Caki2 (cell line): ENCODE measurements at places on chromosomes 7 and 10.
A peak's percentile ranks its signal among the peaks of the same experiment; 100 is the strongest.

GRCh38 chr10:17873946-17874345 is 64.8 kb downstream of the MRC1 start:
- no peak for DNase-seq

- DNase-seq, result peak; percentile 27
These were observed 110.8 kb upstream of the LRGUK start for GRCh38 chr7:134016223-134016941.

- DNase-seq, result no peak
These were observed 42.0 kb downstream of the SHH start for GRCh38 chr7:155770241-155770640.

- no peak for DNase-seq
These were observed 26.9 kb upstream of the OR9A4 start for GRCh38 chr7:141889321-141889720.

GRCh38 chr7:39085590-39086049 is 107.9 kb downstream of the POU6F2 start:
- no peak for DNase-seq

DNA sequence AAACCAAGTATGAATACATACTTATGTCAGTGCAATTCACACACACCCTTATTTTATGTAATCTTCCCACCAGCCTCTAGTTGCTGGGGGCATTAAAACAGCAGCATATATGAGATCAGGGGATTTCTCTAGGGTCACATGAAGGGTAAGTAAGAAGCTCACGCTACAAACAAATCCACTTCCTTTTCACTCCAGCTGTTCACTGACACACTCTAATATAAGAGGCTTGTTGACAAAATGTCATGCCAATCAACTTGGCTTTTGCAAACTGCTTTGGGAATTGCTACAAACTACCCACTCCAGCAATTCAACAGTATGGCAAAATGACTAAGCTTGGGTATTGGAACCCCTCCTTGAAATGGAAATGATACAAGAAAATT is 10.3 kb downstream of the FAM3C start:
- DNase-seq, result no peak

DNA sequence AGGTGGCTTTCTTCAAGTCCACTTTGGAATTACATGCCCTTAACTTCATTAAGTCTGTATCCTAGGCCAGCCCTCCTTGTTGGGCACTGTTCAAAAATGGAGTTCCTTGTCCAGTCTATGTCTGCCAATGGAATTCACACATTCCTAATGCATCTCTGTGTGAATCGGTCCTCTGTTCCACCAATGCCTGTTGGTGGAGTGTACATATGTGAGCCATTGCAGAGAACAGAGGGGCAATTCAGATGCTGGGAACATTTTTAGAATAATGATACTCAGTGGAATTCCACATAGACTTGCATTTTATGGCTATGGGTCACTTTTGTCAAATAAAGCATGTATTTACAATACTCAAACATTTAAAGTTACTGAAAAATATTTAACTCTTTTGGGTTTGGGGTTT is 108.3 kb downstream of the COL28A1 start:
- no peak for DNase-seq

DNA sequence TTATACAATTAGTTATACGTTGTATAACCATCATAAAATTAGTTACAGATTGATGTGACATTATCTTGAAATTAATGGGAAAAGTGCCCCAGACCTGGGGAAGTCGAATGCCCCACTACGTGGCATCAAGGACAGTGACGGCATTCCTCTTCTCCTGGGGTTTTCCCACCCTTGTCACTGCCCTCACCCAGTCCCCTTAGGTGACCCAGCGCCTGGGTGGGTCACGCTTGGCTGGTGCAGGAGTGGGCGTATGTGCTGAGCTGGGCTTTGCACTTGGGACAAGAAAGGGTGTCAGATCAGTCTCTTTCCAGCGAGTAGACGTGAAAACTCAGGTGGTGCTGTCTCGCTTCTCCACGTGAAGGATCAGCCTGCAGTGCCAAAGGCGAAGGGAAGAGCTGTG is 7.6 kb downstream of the FOXK1 start:
- DNase-seq, result peak; percentile 70

DNA sequence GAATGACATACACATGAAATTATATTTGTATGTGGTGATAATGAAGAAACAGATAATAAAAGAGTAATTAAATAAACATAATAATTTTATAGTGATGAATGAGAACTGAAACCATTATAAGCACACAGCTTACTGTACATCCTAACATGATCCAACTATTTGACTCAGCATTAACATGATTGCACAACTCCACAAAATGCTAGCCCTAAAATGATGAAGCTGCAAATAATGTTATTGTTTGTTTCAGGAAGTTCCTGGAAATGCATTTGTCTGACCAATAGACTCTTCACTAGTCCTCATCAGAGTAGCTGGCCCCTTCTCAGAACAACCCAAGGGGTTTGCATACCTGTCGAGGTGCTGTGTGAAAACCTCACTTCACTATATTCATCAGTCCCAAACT is 115.5 kb downstream of the RTKN2 start:
- no peak for DNase-seq

DNA sequence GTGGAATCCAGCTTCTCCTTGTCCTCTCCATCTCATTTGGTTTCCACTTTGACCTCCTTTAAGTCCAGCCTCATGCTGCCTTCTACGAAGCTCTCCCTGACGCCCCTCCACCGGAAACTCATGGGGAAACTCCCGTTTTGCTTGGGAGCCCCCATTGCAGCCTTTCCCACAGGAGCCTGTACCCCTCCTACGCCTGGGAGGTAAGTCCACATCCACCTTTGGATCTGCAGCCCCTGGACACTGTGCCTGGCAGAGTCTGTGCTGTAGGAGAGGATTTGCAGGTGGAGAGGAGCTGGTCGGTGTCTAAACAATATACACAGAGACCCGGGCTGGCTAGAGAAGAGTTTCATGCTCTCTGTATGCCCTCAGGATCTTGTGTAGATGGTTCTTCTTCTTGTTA is 296.1 kb downstream of the GLRX3 start:
- DNase-seq, result no peak

- DNase-seq, result peak; percentile 44
These were observed 2.7 kb downstream of the MXI1 start for GRCh38 chr10:110209926-110210673.

- no peak for DNase-seq
These were observed 53.0 kb upstream of the HABP2 start for GRCh38 chr10:113499806-113500205.

DNA sequence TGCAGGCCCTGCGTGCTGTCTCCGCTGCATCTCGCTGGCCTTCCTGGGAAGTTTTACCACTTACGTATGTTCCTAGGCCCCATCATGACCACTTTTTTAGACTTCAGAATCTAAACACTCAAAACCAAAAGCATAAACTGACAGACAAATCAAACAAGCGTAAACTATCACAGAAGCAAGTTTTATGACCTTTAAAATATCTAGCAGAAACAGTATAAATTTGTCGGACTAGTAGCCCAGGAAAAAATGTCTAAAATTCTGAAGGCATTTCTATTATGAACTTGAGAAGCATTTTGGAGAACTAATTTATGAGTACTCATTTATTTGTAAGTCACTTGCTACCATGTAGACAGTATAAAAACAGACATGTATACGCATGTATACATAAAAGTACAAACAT is 10.6 kb downstream of the LRRC27 start:
- no peak for DNase-seq

DNA sequence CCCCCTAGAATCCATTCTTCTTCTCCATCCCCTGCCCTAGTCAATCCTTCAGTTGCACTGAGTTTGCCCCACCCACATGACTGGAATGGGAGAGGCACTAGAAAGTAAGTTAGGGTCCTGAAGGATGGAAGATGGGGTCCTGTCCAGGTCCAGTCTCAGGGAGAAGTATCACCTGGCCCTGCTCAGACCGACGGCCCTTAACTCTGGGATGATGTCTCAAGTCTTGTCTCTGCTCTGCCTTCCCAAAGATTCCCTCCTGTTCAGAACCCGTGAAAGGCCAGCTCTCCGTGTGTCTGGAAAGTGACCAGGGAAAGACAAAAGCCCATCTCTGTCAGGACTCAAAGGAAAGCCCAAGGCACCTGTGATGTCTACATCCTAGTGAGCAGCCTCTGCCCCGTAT is 88.8 kb downstream of the OAT start:
- DNase-seq, result no peak

DNA sequence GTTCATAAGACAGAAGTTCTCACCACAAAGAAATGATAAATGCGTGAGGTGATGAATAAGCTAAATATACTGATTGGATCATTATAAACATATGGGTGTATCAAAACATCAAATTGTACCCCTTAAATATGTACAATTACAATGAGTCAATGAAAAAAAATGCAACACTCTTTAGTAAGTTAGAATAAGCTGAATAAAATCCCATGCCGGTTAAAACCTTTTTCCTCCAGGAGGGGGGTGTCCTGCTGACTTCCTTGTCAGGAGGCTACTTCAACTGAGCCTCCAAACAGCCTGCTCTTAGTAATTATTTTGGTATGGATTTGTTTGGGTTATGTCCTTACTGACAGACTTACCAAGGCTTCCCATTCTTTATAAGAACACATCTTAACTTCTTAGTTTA is 649.1 kb downstream of the INHBA start:
- DNase-seq, result no peak

DNA sequence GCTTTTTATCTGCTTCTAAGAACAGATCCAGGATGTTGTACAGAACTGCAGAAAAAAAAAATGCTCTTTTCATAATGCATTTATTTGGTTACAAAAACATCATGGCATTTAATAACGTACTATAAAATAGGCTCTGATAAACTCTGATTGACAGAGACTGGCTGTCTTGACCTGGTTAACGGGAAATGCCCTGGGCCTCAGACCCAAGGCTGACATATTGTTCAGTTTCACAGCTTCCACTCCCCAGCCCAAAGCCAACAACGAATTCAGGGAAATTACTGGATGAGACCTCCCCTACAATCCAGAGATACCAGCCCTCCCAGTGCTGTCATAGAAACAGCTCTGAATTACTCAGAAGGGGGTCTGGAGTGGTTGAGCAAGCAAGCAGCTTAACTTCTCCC is 260.1 kb downstream of the CREB5 start:
- DNase-seq, result no peak

DNA sequence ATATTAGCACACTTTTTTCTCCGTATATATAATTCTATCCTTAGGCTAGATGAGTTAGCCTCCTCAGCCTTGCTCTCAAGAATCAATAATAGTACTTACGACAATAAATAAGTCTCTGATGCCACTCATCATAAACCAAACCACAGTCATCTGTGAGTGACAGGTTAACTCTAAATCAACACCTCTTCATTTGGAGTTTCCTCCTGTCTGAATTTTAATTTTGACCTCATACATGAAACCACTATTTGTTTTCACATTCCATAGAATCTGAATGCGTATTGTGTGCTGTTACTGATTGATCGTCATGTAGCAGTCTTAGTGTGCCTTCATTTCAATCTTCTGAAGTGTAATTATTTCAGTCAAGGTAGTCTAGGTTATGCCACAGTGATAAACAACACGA is 85.8 kb downstream of the HGF start:
- DNase-seq, result peak; percentile 12

DNA sequence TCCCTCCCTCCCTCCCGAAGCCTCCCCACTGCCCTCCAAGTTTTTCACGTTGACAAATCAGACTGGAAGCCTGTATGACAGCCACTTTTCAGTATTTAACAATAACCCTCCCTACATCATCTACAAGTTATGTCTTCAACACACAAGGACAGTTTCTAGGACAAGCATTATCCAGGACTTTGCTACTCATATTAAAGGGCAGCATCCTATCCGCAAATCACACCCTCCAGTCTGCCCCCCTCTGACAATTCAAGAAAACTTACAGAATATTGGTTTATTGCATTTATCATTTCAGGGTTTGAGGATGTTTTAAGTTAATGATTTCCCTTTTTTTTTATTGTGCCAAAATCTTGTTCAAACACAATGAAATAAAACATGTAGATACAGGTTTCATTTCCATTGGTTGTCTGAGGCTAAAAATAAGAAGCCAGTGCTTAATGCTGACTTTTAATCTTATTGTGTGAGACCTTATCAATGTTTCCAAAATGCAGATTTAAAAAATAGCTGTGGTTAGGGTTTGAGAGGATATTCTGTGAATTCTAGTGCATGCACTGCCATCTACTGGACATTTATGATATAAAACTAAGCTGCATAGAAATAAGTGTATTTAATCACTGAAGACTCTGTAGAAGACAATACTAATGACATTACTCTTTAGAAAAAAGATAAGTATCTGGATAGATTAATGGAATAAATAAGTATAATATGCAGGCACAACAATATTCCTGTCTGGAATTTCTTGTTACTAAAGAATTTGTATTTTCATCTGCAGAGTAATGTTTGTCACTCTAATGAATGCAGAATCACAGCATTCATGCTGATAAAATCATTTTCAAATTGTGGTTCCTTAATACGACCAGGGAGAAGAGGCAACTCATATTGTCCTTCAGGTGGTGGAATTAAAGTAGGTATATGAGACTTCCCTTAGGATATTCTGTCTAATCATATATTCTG is 64.1 kb downstream of the CAV1 start:
- peak; percentile 41 for DNase-seq

DNA sequence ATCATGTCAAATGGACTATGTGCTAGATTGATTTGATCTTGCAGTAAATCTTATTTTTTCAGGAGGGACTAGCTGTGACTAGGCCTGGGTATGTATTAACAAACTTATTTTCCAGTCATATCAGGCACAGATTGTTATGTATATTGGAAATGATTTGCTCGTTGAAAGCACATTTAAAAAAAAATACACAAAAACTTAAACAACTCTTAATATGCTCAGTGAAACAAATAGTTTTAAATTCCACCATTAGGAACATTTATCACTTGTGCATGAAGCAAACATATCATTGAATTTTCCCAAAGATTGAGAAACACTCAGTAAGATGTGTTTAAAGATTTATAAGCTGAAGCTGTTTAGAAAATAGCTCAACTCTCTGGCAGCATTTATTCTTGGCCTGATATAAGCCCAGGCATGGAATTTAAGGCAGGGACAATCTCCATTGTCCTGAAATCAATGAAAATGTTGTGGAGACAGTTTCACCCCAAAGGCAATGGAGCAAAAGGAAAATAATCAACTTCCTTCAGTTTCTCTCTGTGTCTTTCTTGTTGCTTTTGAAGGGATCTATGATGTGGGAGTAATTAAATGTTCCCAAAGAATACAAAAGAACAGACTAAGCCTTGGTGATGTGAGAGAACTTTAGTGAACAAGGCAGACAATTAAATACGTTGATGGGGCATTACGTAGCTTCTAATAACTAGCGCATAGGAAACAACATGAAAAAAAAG is 250.3 kb downstream of the GPR37 start:
- no peak for DNase-seq

DNA sequence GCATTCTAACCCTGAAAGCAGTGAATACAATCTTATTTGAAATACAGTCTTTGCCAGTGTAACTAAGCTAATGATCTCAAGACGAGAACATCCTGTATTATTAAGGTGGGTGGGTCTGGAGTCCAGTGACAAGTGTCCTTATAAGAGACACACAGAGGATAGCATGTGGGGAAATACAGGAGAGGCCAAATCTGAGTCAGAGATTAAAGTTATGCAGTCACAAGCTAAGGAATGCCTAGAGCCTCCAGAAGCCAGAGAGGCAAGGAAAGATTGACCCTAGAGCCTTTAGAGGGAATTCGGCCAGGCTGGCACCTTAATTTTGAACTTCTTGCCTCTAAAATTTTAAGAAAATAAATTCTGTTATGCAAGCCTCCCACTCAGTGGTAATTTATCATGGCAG is 87.5 kb upstream of the HGF start:
- no peak for DNase-seq

- DNase-seq, result no peak
These were observed 27.1 kb upstream of the GPR37 start for GRCh38 chr7:124792696-124793095.

- DNase-seq, result peak; percentile 91
These were observed 48.7 kb upstream of the SHH start for GRCh38 chr7:155860840-155861479.
